ENCODE measurements at places on chromosomes 11 and 22.

DNA sequence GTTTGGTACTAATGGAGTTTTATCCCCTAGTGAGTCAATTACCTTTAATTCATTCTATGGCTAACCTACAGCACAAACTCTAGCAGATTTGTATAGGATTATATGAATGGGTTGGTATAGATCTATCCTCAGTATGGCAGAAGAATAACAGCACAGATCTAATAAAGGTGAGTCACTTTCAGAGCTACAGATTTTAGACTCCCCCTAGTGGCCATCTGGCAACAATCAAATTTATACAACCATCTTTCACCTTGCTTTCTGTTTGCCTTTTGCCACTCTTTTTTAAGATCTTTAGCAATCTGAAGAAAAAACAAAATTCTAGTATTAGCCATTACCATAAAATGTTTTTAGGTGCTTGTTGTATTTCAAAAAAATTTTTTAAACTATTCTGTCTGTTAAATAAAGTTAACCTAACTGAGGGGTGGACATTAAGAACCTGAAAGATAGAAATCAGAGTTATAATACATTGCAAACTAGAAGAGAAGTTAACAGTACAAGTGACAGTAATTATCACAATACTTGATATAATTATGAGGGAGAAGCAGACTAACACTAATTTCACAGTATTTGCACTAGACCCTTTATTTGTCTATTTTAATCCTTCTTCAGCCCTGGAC lies 25.8 kb downstream of the DDIAS start:
- peak; percentile 59 for DNase-seq

GRCh38 chr11:102268083-102268984 lies 49.0 kb upstream of the BIRC3 start:
- DNase-seq: peak; percentile 99

DNA sequence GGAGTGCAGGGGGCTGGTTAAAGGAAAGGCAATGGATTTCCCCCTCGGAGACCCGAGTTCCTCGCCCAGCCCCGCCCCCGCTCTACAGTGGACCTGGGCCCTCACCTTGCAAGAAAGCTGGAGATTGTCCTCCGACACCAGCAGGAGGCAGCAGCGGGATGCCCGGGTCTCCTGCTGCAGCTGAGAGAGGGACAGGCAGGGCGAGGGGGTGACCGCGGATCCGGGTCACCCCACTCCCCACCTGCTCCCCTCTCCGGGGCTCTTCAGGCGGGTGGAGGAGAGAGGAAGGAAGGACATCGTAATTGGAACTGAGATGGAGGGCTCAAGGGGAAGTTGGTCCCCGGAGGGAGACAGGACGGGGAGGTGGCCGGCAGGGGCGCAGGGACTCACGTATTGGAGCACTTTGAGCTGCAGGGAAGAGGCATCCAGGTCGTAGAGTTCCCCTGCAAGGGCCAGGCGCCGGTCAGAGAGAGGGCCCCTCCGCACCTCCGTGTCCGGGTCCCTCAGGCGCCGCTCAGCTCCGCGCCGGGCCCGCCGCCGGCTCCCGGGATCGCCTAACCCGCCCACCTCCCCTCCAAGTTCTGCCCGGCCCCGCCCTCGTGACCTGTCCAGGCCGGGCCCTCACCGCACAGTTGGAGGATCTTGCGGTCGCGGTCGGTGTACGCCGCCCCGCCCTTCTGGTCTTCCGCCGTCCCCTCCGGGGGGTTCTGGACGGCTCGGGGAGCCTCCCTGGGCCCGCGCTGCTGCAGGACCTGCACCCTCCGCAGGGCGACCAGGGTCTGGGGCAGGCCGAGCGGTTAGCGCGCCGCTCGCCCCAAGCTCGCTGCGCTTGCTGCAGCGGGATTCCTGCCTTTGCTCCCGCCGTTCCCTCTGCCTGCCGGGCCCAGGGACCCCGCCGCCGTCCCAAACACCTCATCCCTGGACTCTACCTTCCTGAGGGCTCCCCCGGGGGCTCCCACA lies 84.1 kb downstream of the PDE2A start:
- no peak for DNase-seq

DNA sequence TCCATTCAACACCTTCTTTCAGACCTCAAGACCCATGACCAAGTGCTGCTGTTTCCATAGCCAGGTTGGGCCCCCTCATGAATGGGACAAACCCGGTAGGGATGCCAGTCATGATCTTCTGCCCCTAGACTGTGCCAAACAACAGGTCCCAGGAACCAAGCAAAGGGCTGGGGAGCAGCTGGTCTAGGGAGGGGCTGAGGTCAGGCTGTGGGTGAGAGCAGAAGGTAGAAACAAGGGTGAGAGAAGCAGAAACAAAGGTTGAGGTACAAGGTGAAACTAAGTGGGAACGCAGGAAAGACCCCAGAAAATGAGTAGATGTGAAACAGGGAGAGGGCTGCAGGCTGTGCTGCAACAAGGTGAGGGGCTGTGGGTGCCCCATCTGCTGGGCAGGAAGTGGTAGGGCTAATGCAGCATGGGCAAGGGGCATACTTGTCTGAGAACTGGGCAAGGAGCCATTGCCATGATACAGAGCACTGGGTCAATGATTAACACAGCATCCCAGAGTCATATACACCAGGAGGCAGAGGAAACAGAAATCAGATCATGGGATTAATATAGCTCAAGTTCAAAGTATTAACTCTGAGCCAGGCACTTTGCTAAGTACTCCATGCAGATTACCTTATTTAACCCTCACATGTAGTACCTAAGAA lies 45.9 kb downstream of the SLC1A2 start:
- DNase-seq: no peak

DNA sequence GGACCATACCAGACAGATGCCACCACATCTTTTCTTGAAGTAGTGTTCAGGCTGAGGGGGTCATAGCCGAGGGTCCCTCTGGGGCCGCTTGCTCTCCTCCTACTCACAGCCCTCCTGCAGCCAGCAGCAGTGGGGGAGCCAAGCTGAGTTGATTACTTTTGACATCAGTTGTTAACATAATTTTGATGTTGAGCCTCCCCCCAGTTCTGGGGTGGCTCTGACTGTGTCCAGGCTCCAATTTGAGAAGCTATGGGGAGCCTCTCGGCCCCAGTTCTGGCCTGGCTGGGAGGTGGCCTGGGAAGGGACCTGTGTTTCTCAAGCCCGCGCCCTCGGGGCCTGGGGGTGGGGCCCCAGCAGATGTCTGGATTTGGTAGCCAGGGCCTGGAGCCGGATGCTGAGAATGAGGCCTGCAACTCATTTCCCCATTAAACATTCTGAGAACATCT lies 47.9 kb downstream of the KCNQ1OT1 start:
- no peak for DNase-seq

GRCh38 chr11:65719871-65720210 lies 757 bp downstream of the RNASEH2C start:
- peak; percentile 41 for DNase-seq

GRCh38 chr11:86623041-86623621 lies 49.3 kb downstream of the ME3 start:
- peak; percentile 50 for DNase-seq

- DNase-seq: no peak
Observed at GRCh38 chr11:44191322-44192016, 96.0 kb downstream of the EXT2 start.

DNA sequence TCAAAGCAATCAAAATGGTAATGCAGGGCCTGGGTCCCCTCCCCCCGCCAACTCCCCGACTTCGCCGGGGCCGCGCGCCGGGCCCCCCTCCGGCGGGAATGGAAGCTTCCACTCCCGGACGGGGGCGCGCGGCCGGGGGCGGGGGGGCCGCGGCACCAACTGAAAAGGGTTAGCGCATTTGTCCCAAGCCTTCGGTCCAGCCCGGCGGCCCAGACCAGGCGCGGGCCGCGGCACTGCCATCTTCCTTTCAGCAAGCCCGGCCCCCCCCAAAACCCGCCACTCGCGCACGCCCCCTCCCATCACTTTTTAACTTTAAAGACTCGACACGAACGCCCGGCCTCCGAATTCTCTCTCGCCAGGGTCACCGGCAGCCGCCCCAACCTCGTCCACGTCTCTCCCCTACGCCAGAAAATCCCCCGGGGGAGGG lies 2.8 kb downstream of the PHF21B start:
- DNase-seq: no peak

GRCh38 chr11:79152511-79152910 lies 288.3 kb downstream of the TENM4 start:
- no peak for DNase-seq
